Left renal cortex interstitium (tissue), 4 donors: ENCODE measurements at places on chromosomes 3 and 15. TPM values are rescaled to one million over a fixed set of nuclear protein-coding genes. Genes with fewer than 3 reads are reported as not detected.

DNA sequence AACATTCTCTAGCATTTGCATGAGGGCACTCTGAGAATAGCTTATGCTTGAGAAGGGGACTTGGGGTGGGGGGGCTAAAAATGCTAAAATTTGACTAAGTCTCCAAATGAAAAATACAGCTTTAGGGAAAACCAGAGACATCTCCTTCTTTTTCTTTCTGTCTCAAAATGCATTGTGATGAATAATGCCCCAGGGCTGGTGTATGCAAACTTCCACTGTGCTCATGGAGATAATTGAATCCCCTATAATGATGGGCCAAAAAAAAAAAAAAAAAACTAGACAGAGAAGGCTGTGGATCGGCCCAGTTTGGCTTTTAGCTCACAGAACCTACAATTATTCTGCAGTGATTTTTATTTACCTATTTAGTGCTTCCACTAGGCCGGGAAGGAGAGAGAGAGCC, 147.9 kb upstream of the RORA start:
- no peak for DNase-seq

DNA sequence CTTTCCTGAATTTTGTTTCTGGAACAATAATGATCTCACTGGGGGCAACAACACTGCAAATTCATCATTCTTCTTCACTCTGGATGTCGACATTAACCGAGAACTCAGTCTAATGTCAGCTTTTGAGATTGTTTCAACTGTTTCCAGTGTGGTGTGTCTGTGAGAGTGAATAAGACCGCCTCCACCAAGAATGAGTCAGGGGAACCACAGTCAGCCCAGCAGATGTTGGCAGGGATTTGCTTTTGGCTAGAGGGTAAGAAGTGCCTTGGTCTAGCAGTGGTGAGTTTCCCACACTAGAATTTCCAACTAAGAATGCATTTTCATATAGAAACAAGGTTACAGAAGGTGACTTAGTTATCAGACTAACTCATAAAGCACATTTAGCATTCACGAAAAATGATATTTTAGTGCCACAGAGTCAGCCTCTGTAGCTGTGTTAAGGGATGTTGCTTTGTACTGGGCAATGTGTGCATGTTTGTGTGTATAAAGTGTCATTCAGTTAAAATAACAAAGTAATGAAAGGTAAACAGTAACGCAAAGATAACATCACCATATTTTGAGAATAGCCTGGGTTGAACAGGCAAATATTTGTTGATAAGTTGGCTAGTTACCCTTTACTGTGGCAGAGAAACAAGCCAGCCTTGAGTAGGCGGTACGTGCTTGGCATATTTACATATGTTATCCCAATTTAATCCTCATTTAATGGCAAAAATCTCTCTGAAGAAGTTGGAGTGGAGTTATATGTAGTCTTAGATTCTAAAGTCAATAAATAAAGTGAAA, 33.8 kb downstream of the DRD3 start:
- DNase-seq = no peak

GRCh38 chr3:122577409-122578031, at the start of gene PARP15:
Gene PARP15 (plus strand): TSS chr3:122577650. CDS start chr3:122577668, 18 bp downstream.
- DNase-seq = no peak

Gene ROBO2
- polyA plus RNA-seq = 86.6 TPM

Gene KLHL40
- polyA plus RNA-seq = not detected

DNA sequence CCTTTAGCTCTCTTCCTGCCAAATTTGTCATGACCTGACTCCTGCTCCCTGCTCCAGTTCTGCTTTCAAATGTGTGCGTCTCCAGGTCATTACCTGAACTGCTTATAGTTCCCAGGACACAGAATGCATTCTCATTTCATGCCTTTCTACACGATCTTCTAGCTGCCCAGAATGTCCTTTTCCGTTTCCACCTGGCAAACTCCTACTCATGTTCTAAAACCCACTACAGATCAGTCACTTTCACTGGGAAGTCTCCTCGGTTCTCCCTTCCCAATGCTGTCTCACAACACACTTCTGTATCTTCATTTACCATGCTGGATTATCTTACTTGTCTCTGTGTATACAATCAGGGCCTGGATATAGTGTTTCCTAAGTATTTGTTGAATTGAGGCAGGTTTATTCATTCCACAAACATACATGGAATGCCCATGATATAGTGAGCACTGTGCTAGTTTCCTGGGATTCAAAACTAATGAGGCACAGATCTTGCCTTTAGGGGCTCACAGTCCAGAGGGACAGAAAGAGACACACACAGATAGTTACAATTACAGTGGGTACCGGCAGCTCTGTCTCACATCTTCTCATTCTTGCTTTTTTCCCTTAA, 1.6 kb upstream of the NOX5 start:
- no peak for DNase-seq

- DNase-seq = no peak
These were observed 70.1 kb downstream of the PLXNA1 start for GRCh38 chr3:127053026-127053425.

- DNase-seq = no peak
These were observed 77.4 kb downstream of the FLNB start for GRCh38 chr3:58085616-58086015.

Gene SLC6A1
- polyA plus RNA-seq = 1.4 TPM

GRCh38 chr3:126522363-126522788, 1.6 kb upstream of the CHST13 start:
- DNase-seq = peak; percentile 48

- no peak for DNase-seq
These were observed 30.6 kb downstream of the CMTM7 start for GRCh38 chr3:32421991-32422859.

DNA sequence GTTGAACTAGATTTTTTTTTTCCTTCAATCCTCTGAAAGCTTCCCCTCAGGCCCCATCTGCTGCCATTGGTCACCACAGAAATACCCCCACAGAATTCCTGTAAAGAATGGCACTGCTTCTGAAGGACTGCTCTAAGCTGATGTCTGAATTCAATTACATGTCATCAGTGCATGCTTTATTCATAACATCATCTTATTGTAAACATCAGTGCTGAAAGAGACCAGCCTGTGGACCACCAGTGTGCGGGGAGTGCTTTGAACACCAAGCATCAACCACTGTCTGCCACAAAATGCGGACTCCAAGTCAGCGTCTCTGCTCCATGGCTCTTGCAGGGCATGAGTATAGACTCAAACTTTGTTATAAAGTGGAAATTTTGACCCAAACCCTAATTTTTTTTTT, 11.6 kb downstream of the PHLDB2 start:
- no peak for DNase-seq

DNA sequence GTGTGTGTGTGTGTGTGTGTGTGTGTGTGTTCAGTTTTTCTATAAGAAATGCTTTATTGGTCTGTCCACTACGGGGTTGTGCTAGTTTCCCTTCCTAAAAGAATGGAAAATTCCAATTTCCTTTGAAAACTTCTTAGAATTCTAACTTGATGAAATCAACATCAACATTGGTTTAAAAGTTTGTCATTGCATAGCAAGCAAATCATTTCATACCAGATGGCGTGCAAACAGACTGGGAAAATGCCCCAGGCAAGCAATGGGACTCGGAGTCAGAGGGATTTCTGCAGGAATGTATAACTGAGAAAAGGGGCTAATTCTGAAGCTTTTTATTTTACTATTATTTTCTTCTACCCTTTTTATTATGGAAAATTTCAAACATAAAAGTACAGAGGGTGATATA, 13.1 kb upstream of the DYNC1LI1 start:
- no peak for DNase-seq

- no peak for DNase-seq
These were observed 60.7 kb downstream of the ZDHHC19 start for GRCh38 chr3:196150481-196150880.

- no peak for DNase-seq
These were observed 79.7 kb upstream of the C2CD4B start for GRCh38 chr15:62244762-62245161.

- DNase-seq = no peak
These were observed 77.3 kb upstream of the SCN5A start for GRCh38 chr3:38726751-38727150.

GRCh38 chr15:96274698-96275097, 55.8 kb upstream of the NR2F2 start:
- no peak for DNase-seq

Gene ACAN
- polyA plus RNA-seq = 4.1 TPM

- DNase-seq = no peak
These were observed 26.7 kb downstream of the LRRFIP2 start for GRCh38 chr3:37147666-37148065.

Gene PATL2
- polyA plus RNA-seq = 1.9 TPM

DNA sequence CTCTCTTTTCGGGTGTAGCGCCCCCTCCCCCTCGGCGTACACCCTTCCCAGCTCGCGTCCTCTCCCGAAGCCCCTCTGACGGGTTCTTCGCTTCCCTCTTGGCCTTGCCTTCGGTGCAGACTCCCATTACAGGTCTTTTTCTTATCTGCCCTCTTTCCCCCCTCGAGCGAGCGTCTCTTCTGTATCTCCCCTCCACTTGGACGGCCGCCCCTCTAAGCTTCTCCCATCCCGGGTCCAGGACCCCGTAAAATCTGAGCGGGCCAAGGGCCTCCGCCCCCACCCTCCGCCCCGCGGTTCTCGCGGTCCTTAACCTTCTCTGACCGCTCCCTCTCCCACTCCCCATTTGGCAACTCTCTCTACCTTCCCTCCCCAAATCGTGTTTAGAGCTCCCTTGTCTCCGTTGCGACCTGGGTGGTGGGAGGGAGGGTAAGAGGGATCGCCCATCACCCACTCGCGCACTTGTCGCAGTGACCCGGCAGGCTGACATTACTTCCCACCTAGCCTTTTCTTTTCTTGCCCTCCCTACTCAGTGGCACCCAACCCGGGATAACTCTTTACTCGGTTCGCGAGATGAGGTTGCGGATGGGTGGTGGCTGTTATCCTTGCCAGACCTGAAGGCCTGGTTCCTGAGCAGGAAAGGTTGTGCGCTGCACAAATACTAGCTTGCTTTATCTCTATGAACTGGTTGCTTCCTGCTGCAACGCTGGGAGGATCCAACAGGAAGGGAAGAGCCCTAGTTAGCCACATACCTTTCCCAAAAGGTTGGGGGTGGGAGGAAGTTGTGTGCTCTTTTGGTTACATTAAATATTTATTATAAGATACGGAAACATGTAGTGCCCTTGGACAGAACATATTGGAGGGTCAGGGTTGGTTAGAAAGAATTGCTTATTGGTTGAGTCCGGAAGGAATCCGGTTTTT, 922 bp downstream of the RAB11A start:
- DNase-seq = peak; percentile 22

Gene CCR2
- polyA plus RNA-seq = 1.9 TPM

Gene SPESP1
- polyA plus RNA-seq = 5.0 TPM

Gene SLC28A1
- polyA plus RNA-seq = 6.3 TPM

DNA sequence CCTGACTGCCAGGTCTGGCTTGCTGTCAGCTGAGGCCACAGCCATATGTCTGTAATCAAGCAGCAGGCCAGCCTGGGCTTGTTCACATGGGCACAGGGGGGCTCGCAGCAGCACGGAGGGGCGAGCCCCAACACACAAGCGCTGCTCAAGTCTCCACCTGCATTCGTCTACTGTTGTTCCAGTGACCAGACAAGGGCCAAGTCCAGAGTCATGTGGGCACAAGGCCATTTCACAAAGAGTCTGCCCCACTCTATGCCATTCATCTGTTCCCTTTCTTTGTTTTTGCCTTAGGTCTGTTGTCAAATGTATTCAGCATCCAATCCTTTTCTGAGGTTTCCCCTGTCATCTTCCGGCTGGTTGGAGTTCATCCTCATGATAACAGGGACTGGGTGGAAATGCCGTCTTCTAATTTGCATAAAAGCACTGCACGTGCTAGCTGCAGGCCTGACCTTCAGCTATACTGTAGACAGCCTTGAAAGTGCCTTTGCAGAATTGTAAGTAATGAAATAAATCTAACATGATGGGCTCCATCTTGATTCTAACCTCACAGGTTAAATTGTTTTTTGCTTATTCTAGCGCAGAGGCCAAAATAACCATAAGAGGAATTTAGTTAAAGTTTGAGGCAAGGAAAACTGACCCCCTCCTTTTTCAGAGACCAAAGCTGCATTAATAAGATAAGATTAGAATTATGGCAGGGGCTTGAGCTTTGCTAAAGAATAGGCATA, 28.6 kb upstream of the KBTBD12 start:
- no peak for DNase-seq

GRCh38 chr15:60933900-60934885, 294.9 kb downstream of the RORA start:
- DNase-seq = no peak
